ENCODE measurements at places on chromosomes 1 and 21.

DNA sequence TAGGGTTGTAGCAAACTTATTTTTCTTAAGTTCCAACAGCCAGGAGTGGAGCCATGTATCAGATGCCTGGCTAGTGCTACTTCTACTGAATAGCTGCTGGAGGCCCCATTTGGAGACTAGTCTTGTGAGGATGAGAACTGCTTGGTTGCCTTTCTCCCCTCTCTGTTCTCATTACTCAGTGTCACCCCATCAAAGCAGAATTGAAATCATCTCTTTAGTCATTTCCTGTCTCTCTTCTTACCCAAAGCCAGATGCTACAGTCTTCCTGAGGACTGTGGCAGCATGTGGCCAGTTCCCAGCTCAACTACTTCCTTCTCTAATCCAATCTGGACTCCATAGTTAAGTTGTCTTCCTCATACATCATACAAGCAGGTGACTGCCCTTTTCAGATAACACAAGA lies 197.5 kb downstream of the BRINP2 start:
- no peak for DNase-seq

GRCh38 chr1:208445758-208446203 lies 201.6 kb upstream of the PLXNA2 start:
- no peak for DNase-seq

GRCh38 chr1:113142791-113143190 lies 69.8 kb downstream of the LRIG2 start:
- DNase-seq = no peak

- no peak for DNase-seq
Observed at GRCh38 chr1:220382994-220383393, 110.7 kb upstream of the RAB3GAP2 start.

- DNase-seq = no peak
Observed at GRCh38 chr1:211811126-211811525, 19.4 kb downstream of the LPGAT1 start.

GRCh38 chr1:72483846-72484357 lies 201.6 kb upstream of the NEGR1 start:
- DNase-seq = no peak

GRCh38 chr1:225899044-225899925 lies 10.3 kb upstream of the LEFTY1 start:
- no peak for DNase-seq

- no peak for DNase-seq
Observed at GRCh38 chr1:179590671-179591070, 961 bp upstream of the TDRD5 start.

GRCh38 chr1:202155478-202156021 lies 4.9 kb downstream of the PTPN7 start:
- peak; percentile 85 for DNase-seq

DNA sequence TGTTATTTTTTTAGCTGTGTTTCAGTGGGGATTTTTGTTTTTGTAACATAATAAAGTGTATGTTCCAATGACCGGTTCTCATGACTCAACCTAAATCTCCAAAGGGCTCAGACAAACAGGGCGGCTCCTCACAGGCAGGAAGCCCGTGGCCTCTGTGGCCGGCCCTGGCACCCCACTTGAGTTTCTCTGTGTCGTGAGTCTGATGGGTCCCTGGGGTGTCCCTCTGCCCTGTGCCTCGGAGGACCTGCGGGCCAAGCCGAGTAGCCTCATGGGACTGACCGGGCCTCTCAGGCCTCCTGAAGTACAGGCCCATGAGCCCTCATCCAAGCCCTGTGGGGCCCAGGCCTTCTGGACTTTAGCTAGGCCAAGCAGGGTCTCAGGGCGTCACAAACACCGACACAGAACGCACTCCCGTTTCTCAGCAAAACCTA lies 16.1 kb upstream of the CCDC27 start:
- no peak for DNase-seq

DNA sequence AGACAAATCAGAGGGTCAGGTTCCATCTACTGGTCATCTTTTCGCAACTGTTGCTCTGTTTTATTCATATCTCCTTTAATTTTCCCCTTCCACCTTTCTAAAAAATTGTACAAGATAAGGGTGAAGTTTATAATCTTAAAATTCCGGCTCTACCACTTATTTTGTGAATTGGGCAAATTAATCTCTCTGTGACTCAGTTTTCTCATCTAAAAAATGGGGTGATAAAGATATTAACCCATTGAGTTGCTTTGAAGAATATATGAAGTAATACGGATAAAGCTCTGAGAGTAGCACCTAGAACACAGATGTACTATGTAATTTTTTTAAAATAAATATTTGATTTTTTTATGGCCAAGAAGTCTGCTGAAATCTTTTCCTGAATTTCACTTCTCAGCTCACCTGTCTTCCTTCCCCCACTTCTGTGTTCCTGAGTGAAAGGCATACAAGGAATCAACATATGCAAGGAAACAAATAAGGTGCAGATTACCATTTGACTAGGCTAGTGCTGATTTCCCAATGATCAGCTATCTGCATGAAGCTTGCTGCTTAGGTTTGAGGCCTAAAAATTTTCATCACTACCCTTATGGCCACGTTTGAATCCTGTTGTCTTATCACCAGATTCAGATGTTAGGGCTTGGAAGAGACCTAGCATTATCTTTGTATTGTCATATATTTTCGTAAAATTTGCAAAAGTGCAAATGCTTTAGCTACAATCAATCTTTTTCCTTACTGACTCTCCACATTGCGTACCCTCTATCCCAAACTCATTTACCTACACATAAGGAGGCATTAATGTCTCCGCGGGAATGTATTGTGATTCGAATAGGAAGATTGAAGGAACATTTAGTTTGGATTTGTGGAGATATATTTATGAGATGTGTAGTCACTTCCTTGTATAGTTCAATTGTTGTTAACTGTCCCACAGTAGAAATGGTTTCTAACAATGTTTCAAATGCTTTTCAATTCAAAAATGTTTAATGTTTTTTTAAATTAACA lies 718.3 kb upstream of the PTBP2 start:
- DNase-seq = no peak

DNA sequence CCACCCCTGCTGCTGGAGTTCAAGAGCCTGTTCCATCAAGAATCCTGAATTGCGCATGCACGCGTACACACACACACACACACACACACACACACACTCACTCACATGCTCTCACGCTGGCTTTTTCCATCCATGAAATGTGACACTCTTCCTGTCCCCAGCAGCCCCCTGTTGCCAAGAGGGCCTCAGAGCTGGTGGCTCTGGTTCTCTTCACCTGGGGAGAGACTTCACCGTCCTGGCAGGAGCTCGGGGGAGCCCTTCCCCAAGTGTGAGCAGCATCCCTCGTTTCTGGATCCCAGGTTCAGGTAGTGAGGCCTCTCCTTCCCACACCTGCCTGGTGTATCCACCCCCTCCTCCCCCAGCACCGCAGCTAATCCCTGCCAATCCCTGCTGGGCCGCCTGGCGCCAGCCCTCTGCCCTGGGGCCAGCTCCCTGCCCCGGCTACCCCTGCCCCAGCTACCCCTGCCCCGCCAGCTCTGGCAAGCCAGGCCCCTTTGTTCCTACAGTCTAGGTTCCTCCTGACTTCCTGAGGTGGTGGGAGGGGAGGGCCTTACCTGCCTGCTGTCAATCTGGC lies 9.9 kb downstream of the PLOD1 start:
- peak; percentile 60 for DNase-seq

DNA sequence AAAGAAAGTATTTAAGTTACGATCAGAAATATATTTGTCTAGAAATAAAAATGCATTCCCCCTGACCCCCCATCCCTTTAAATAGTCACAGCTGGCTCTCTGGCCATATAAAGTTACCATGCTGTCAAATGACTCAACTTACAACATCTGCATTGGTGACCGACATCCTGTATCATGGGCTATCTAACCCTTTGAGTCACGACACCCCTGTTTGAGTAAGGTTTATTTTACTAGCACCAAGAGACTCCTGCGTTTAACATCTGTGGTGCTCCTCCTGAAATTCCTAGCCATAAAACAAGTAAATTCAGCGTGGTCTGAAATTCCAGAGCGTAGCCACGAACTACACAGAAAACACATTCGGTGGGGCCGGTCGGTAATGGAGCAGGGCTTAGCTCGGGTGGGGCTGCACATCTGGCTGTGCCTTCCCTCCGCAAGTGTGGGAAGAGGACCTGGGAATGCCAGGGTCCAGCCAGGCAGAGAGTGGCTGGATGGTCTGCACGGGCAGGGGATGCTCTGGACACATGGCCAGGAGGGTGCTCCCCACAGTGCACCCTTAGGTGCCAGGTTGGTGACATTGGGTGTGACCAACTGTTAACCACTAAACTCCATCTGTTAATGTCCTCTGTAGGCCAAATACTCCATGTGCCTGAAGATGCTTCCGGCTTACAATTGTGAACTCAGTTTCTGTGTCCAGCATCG lies 53.0 kb upstream of the CLDN14 start:
- no peak for DNase-seq

- peak; percentile 54 for DNase-seq
Observed at GRCh38 chr1:162029157-162029556, 5.5 kb upstream of the OLFML2B start.

- no peak for DNase-seq
Observed at GRCh38 chr1:3055051-3055450, 14.0 kb upstream of the PRDM16 start.

GRCh38 chr1:154263465-154264332 lies 8.7 kb upstream of the HAX1 start:
- DNase-seq = no peak

- DNase-seq = no peak
Observed at GRCh38 chr1:1161683-1162079, 12.0 kb upstream of the TTLL10 start.

- no peak for DNase-seq
Observed at GRCh38 chr1:163379801-163380200, 58.0 kb downstream of the NUF2 start.

DNA sequence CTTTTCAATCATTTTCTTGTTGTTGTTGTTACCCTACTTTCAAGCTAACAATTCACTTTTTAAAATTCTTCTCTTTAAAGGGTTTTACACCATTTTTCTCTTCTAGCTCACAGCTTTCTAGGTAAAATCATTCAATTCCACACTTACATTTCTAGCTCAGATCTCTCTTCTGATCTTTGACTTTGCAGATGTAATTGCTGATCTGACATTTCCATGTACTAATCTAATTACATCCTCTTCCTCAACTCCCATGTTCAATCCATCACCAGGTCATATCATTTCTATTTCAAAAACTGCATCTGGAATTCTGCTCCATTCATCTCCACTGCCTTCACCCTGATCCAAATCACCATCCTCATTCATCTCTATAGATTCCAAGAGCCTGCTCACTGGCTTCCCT lies 3.0 kb downstream of the BCL10 start:
- DNase-seq = no peak

GRCh38 chr1:7628273-7628672 lies 142.8 kb upstream of the VAMP3 start:
- no peak for DNase-seq

DNA sequence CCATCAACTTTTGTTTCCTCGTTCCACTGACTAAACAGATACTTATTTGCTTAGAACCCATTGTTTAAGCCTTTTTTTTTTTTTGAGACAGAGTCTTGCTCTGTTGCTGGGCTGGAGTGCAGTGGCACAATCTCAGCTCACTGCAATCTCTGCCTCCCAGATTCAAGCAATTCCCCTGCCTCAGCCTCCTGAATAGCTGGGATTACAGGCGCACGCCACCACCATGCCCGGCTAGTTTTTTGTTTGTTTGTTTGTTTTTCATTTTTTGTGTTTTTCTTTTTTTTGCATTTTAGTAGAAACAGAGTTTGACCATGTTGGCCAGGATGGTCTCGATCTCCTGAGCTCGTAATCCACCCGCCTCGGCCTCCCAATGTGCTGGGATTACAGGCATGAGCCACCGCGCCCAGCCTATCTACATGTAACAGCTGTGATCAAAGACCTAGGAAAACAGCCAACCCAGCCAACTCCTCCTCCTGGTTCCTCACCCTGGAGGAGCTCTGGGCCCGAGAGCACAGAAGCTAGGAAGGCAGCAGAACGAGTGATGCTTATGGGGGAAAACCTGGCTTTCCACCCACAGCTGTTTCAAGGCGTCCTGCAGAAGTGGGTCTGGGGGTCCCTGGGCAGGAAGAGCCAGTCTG lies 32.9 kb downstream of the KCNN3 start:
- DNase-seq = no peak

GRCh38 chr1:54582566-54583306 lies 34.7 kb downstream of the ACOT11 start:
- peak; percentile 42 for DNase-seq

DNA sequence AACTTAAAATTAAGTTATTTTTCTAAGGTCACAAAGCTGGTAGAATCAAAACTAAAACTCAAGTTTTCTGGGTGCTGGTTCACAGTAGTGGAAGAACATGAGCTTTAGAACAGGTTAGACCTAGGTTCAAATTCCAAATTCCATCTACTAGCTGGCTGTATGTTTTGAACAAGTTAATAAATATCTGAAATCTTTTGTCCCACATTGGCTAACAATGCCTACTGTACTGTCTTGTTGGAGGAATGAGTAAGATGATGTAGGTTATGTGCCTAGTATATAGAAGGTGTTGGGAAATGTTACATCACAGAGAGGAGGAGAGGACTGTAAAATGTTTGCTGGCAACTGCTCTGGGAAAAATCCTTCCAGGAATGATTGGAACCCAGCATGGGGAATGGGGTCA lies 14.0 kb upstream of the CD247 start:
- no peak for DNase-seq

- DNase-seq = no peak
Observed at GRCh38 chr1:39787468-39787867, 1.2 kb downstream of the BMP8B start.

Measured in BE2C (cell line).